ENCODE measurements at places on chromosomes 7 and 10. TPM values are rescaled to one million over a fixed set of nuclear protein-coding genes. Genes with fewer than 3 reads are reported as not detected.

GRCh38 chr7:140673063-140673773, 473 bp downstream of the ADCK2 start:
- peak; percentile 78 for DNase-seq

Gene CPA2
- total RNA-seq = not detected

Gene STEAP1B
- total RNA-seq = 41.8 TPM

- no peak for DNase-seq
These were observed 75.2 kb upstream of the KIF5B start for GRCh38 chr10:32131388-32131787.

Gene LRMDA
- not detected for total RNA-seq

DNA sequence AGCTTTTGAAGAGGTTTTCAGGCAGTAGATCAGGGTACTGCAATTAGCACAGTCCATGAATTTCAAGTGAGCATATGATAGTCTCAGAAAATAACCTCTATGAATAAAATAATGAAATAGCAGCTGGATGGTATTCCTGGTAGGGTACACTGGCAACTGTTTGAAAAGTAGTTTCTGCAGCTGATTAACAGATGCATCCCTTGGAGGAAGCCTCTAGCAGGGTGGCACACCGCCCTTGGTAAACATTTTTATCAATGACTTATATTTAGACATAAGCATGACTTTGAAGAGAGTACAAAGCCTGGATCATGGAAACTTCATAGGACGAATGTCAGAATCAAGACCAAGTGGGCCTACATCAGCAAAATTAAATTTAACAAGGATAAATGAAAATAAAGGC, 26.8 kb downstream of the WNT16 start:
- DNase-seq = no peak

Gene CPA5
- not detected for total RNA-seq

Gene LIPF
- not detected for total RNA-seq

Gene AUTS2
- total RNA-seq = 0.06 TPM

DNA sequence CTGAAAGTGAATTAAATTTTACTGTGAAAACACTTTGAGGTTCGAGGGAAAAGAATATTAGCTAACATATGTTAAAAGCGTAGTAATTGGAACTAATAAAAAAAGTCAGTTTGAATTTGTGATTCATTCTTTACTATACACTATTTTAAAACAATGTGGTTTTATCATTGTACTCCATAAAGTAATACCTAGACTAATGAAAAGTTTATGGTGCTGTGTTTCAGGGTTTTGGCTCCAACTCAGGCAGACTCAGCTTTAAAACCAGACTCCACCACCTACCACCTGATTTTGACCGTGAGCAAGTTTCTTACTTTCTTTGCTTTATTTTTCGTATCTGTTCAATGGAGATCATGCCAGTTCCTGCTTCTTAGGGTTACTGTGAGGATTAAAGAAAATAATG, 9.2 kb upstream of the PRTFDC1 start:
- DNase-seq = no peak

Gene GDF2
- total RNA-seq = not detected

DNA sequence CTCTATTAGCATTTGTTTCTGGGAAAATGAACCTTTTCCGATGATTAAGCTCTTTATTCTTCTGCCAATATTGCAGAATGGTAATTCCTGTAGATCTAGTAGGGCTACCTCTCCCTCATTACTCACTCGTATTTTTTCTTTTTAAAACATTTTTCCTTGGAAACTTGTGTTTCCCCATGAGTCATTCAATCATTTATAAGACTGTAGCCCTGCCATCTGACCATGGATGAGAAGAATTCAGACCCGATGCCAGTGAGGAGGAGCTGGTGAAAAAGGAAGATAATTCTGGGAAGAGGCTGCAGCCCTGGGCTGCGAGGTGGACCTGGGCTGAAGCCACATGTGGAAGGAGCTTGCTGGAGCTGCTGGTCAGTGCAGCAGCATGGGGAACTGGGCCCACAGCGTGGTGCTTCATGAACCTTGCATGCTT, 242.8 kb downstream of the KLF6 start:
- DNase-seq = no peak

DNA sequence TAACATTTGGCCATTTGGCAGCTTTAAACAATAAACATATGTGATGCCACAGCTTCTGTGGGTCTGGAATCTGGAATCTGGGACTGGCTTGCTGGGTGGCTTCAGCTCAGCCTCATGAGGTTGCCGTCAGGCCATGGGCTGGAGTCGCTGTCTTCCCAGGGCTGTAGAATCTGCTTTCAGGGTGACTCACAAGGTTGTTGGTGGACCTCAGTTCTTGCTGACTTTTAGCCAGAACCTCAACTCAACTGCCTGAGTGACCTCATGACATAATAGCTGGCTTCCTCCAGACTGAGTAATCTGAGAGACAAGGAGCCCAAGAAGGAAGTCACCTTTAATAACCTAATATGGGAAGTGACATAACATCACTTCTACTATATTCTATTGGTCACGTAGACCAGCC, 44.6 kb upstream of the TSPAN13 start:
- DNase-seq = no peak

DNA sequence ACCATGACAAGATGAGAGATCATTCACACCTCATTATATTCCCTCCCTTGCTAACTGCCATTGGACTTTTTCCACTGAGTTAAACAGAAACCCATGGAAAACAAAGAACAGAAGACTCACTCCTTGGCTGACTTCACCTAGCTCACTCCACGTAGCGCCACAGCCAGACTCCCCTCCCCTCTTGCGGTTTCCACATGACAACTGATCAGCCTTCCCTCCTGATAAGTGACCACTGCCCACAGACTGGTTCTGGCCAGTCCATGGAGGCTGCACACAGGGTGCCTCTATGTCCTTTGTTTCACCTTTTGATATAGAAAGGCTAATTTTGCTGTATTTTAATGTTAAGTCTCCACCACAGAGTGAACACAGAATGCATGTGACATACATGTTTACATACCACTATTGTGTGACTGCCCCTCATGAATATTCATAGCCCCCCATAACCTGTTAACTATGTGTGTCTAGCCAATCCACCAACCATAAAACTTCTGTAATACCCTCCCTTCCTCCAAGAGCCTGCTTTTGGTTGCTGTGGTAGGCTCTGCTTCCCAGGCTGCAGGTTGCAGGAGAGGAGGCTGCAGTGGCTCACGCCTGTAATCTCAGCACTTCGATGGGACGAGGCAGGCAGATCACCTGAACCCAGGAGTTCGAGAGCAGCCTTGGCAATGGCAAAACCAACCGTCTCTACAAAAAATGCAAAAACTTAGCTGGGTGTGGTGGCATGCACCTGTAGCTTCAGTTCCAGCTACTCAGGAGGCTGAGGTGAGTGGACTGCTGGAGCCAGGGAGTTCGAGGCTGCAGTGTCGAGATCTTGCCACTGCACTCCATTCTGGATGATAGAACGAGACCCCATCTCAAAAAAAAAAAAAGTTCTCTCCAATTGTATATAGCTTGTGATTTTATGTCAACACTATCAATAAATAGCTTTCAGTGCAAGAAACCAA, 10.0 kb upstream of the IFIT5 start:
- no peak for DNase-seq

Gene AEBP1
- 0.43 TPM for total RNA-seq

DNA sequence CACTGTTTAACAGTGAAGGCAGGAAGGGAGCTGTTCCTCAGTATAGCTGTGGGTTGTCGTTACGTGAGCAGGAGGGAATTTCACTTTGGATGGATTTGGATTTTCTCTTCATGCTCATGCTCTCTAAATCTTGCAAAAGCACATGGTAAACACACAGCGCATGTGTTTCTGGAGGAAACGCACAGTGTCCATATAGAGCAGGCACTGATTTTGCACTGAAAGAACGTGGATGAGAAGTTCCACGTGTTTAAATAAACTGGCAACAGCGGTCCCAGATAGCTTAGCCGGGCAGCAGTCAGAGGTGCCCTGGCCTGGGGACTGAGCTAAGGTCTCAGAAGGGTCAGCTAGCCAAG, 188.6 kb downstream of the MGMT start:
- no peak for DNase-seq

Gene CYP26C1
- total RNA-seq = not detected

Gene FFAR4
- not detected for total RNA-seq

Gene CHAT
- total RNA-seq = not detected

Gene TMEM270
- total RNA-seq = not detected

DNA sequence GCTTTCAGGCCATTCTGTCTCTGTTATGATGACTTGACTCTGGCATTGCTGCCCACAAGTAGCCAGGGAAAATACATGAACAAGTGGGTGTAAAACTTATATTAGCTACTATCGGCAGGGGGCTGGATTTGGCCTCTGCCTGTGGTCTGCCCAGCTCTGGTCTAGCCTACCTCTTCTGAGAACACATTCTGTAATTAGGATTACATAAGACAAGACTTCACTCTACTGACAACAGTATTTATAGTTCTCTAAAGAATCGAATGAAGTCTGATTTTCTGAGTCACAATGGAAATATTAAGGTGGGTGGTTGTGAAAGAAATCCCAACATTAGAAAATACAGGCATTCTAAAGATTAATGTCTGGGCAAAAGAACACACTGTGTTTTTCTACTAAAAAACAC, 55.5 kb downstream of the DLD start:
- no peak for DNase-seq

- no peak for DNase-seq
These were observed 11.0 kb downstream of the RHBDD2 start for GRCh38 chr7:75889826-75890225.

DNA sequence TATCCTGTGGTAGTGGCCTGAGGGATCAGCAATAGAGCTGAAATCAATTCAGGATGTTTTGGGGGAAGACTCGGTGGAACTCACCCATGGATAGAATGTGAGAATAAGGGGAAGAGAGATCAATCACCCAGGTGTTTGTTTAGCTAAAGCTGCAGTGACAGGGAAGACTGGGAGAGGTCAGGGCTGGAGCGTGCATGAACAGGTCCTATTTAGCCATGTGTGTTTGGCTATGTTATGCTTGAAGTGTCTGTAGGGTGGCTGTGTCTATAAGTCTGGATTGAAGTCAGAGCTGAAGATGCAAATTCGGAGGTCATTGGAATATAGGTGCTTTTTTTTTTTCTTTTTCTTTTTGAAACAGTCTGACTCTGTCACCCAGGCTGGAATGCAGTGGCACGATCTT, 4.6 kb downstream of the ATP6V1F start:
- no peak for DNase-seq

GRCh38 chr7:67608806-67609205, 612.2 kb downstream of the TYW1 start:
- no peak for DNase-seq

- no peak for DNase-seq
These were observed 32.7 kb upstream of the RASGEF1A start for GRCh38 chr10:43299579-43299978.

DNA sequence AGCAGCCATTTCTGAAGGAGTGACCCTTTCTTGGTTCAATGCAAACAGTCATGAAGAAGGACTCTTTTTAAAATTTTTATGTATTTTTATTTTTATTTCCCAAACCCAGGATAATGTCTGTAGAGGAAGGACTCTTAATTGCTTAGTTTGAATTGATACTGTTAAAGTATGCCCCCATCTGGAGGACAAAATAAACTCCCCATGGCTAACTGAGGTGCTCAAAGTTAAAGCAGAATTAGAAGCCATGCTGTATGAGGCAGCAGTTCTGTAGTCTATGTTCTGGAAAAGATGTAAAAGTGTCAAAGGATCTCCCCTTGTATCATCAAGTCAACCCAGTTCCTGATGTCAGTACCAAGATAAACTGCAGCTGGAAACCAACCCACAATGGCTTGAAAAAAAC, 617.9 kb upstream of the GRM3 start:
- no peak for DNase-seq

DNA sequence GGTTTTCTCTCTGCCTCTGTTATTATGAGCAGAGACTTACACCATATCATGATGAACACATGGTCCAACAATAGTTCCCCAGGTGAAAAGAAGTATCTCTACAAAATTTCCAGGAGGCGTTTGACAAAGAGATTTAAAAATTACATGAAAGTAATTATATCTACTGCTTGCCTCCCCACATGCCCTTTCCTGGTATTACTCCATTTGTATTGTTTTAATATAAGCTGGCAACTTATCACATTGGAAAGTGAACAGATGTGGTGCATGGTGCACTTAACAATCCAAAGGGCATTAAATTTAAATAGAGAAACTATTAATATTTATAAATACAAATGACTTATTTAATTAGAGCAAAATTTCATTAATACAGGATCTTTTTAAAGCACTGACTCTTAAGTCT, 638.2 kb downstream of the ANKRD7 start:
- no peak for DNase-seq

All from G401 (cell line).